Globus pallidus (tissue), 1 donor: ENCODE measurements at places on chromosomes 2 and 18.

DNA sequence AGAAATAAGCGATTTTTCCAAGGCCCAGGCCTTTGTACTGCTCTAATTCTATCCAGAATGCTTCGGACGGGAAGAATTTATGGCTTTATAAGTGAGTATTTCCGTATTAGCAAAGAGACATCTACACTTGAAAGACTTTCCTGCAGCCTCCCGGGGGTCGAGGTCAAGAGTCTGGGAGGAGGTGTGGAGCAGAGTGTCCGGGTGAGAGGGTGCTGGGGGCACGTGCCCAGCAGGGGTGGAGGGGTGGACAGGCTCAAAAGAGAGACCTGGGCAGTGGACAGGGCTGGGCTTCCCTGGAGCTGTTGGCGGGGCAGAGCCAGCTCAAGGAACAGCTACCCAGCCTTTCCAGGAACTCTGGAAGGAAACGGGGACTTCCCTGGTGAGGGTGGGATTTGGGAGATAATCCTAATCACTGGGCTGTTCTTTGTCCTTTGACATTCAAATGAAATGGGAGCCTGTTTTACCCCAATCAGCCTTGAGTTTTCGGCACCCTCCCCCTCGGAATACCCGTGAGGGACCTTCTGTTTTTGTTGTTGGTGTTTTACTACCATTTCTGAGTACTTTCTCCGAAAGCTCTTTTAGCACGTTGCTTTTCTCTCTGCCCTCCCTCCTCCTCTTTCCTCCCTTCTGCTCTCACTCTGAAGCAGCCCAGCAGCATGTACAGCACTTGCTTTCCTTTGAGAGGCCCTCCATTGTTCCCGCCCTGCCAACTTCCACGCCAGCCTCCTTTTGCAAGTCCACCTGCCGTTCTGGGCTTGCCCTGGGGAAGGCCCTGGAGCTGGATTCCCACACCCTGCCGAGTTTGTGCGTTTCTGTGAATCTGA, 164.7 kb downstream of the AGAP1 start:
- DNase-seq: no peak

DNA sequence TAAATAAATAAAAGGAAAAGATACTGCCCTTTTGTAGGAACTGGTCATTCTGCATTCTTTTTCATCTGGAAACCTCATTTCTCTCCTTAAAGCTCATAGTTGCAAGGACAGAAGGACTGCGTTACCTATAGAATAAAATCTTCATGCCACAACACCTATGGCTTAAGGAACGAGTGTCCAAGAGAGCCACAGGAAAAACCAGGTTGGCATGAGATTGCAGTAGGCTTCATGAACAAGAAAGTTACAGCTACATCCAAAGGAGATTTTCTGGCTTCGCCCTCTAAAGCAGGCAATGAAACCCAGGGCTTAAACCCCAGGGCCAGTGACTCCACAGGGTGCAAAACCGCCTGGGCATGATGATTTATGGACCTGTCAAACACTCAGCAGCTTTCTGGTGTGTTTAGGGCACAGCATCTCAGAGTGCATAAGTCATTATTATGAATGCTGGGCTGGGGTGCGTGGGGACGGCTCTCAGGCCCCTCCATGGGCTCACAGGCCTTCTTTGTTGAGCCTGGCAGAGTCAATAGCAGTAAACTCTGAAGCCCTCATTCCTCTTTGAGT, 30.7 kb upstream of the PIEZO2 start:
- DNase-seq: no peak

GRCh38 chr2:75403991-75404428, 156.7 kb downstream of the EVA1A start:
- DNase-seq: peak; percentile 41

DNA sequence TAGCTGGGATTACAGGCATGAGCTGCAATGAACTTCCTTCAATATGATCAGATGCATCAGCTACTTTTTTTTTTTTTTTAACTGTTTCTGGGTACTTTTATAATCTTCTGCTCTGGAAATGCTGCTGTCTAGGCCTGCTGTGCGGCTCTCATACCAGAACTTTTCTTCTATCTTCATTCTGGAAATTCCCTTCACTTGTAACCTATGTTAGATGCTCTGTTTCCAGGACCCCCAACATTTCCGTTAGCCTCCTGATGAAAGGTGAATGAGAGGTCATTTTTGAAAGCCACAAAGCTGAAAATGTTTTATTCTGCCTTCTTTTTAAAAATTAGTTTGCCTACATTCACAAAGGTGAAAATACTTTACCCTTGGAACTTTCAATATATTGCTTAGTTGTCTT, 8.6 kb downstream of the AGFG1 start:
- no peak for DNase-seq

GRCh38 chr2:66929632-66930338, 467.3 kb upstream of the ETAA1 start:
- DNase-seq: no peak

DNA sequence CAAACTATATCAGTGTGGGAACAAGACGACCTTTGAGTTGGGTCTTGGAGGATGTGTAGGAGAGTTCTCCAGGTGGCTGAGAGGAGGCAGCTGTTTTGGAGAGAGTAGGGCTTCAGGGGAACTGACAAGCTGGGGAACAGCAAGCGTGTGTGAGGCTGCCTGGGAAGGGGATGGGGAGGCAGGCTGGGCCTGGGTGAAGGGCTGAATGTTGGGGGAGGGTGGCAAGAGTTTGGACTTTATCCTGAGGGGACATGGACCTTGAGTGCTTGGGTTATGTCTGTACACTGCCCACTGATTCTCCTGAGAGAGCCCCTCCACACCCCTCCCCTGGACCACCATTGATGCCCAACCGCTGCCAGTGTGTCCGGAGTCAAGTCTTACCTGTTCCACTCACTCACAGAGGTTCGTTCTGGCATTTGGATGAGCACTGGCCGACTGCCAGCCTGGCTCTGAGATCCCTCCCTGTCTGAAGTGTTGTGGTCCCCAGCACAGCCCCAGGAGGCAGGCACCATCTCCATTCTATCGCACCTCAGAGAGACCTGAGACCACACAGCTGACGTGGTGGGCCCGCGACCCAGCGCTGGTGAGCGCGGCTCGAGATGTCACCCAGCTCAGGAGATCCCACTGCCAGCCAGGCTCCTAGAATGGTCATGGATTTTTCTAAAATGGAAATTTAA, 59.5 kb downstream of the DCDC2C start:
- no peak for DNase-seq

DNA sequence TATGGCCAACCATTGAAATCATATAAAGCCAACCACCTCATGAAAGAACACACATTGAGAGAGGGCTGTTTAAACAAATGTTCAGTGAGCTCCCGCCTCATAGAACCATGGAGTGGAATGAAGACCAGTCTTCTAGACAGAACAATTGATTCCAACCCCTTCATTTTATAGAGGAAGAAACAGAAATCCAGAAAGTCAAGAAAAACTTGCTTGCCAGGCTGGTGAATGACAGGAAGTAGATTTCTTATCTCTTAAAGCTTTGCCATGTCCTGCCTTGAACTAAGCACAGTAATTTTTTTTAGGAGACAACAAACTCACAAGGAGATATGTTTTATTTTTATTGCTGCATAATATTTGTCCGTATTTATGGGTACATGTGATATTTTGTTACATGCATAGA, 16.5 kb upstream of the NRP2 start:
- DNase-seq: no peak

DNA sequence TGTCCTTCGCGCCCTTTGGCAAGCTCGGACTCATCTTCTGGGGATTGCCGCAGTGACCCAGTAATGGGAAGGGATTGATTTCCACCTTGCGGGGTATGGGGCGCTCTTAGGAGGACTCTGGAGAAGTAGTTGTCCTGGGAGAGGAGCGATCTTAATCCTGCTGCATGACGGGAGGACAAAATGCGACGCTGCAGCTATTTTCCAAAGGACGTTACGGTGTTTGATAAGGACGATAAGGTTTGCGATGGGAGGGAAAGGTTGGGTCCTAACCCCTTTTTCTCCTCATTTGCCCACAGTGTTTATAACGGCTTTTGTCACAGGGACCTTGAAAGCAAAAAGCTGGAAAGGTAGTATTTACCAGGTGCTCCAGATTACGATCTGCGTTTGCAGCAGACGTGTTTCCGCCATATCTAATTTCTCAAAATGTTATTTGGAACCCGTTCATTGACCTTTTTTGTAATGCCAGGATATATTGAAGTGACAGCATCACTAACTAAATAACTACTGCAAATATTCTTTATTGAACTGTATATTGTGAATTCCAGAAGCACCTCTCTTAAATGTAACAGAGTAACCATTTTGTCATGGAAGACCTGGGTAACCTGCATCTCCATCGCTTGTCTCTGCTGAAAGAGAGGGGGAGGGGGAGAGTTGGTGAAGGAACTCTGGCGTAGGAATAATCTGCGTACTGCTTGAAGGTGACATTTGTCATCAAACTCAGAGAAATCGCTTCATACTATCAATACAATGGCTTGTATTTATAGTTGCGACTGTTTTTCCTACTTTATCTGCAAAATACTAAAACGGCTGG, 590 bp downstream of the MDH1 start:
- no peak for DNase-seq

DNA sequence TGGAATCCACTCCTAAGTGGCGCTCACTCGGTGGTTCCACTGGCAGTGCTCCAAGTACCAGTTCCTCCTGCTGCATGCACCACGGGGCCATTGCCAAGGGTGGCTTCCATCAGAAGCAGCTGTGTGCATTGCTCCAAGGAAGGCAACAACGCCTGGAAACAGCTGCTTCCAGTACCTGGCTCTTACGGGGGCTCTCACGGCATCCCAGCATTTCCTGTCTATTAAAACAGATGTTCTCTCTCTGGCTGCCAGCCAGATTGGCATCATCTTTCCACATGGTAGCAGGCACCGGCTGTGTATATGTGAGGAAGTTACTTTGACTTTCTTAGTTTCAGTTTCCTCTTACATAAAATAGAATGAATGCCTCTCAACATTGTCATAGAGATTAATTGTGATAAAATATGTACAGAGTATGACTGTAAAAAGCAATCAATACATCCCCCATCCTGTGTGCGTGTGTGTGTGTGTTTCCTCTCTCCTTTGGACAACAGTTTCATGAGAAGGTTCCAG, 84.9 kb downstream of the CMPK2 start:
- peak; percentile 16 for DNase-seq

DNA sequence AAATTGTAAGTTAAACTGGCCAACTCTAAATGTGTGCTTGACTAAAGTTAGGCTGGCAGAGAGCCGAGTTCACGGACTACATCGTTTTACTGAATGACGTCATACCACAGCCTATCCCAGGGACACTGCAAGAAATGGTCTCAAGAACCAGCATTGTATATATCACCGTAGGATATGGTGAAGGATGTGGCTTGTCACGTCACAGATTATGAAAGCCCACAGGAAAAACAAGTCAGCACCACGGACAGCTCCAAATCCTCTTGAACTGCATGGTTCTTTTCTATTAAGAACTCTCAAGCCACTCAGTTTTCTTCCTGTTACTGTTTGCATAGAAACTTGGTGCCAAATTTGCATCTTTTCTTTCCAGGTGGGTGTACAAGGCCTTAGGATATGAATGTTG, 85.1 kb upstream of the ACAA2 start:
- DNase-seq: peak; percentile 37

DNA sequence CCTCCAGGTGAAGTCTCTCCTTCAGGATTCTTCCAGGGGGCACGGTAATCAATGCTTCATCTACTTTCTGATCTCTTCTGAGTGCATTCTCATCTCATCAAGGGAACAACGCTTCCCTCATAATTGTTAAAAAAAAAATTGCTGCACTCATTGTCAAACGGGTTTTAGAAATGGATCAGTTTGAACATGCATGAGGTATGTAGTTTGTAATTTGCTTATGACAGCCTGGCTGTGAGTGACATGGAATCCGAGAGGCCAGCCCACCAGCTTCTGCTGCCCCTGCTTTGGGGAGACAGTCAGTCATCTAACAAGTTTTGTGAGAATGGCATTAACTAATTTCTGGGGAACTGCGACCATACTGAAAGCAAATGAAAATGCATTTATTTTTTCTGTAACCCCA, 791.9 kb upstream of the SOX11 start:
- DNase-seq: no peak

DNA sequence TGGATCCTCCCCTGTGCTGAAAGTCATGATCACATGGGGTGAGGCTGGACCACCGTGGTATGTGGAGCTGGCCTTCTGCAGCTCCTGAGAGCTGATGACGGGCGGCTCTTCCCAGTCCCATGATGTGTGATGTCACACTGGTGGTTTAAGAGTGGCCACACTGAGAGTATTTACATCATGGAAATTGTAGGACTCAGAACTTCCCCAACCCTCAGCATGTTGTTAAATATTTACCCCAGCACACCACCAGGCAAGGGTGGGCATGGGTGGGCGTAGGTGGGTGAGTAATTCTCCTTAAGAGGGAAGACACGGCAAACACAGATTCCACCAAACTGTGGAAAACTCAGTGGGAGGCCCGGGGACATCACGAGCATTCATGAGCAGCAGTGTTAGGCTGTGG, 106.8 kb downstream of the ALPK2 start:
- no peak for DNase-seq

GRCh38 chr2:7007488-7007845, 90.3 kb downstream of the RNF144A start:
- no peak for DNase-seq

DNA sequence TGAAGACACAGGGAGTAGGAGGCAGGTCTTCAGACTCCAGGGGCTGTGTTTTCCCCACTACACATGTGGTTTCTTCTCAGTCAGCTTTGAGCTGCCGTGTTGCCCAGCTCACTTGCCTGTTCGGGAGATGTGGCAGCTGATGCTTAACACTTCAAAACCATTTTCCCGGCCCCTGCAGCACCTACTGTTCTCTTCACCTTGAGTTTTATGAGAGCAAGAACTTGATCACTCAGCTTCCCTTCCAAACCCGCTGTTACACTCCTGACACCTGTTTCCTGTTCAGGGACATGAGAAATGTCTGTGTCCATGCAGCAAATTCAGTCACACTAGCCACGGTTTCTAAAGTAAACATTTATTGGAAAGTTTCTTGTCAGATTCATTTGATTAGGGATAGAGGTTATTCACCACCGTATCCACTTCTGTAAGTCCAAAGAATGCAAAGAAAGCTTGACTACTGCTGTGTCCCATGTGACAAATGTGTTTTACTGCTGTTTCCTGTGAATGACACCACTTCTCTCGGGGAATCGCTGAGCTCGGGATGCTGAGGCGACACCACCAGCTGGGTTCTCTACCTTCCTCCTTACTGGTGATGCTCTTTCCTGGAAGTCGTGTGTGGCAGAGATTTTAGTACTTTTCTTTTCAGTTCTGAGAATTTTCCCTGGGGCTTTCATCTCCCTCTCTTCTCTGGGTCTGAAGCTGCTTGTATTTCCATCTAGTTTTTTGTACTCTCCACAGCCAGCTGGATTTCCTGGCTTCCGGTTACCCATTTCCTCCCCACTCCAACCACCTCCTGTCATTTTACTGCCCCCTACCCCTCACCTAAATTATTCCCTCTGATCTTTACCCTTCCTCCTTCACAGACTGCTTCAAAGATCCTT, 91.7 kb downstream of the KLF7 start:
- peak; percentile 79 for DNase-seq

- no peak for DNase-seq
Measured at GRCh38 chr2:10245021-10245420, 57.7 kb upstream of the HPCAL1 start.

DNA sequence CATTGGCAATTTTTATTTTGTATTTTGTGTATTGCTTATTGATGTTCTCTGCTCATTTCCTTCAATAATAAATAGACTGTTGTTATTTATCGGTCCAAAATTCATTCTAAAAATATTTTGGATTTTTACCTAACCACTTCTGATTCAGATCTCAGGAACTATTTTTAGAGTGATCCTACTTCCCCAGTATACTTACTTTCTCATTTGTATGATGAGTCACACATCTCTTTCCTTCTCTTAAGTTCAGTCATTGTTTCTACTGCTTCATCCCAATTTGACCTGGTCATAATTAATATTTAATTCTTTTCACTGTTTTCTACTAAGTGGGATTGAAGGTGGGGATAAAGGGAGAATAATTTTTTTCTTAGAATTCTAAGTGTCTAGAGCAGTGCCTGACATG, 75.1 kb downstream of the AGPS start:
- no peak for DNase-seq

- DNase-seq: no peak
Measured at GRCh38 chr2:121595012-121595891, 54.0 kb downstream of the CLASP1 start.
